Bone marrow (tissue), 2 donors: ENCODE measurements at places on chromosomes 3 and 15.
A peak's percentile ranks its signal among the peaks of the same experiment; 100 is the strongest.

DNA sequence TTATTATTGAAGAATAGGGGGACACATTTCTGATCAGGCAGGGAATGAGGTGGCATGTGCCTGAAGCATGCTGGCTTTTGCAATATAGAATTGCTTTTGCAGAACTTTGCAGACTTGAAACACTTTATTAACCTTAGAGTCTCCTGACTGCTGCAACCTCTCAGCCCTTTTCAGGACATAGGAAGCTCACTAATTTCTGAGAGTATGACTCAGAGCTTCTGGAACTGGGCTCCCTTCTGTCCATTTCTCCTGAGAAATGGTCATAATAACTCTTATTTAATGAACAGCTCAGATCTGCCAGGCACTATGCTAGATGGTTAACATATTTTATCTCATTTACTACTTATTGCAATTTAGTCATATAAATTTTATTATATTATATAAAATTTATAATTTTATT is 38.6 kb upstream of the DGKG start:
- no peak for DNase-seq

DNA sequence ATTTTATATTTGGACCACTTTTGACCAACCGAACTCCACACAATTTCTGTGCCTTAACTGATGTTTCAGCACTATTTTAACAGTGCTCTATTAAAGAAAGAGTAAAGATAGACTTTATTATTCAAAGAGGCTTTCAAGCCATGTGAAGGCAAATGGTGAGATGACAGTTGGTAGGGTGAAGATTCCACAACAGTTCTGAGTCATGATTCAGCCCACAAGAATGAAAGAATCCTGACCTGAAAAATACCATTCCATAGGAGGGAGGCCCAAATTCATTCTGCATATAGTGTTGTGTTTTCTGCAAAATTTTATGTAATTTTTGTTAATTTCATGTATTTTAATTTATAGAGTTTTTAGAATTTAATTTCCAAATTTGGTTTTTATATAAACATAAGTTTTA is 135.6 kb upstream of the STAC start:
- DNase-seq, result no peak

DNA sequence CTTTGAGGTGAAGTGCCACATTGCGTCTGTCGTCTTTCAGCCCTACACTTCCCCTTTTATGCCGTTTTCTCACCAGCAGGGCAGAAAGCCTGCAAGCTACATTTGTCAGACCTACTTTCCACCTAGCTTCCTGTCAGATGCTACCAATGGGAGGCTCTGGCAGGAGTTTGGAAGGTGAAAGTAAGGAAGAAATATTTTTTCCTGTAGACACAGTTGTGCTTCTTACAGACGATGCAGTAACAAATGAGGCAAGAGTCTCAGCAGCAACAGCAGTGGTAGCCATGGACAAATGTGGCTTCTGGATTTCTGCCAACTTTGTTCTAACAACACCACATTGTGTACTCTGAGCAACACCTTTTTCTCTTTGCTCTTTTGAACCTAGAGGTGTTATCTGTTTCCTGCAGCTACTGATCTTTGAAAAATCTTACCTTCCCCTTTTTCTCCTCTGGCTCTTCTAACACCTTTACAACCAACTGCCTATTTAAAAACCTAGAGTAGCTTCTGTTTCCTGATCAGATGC is 70.6 kb upstream of the STT3B start:
- no peak for DNase-seq

- DNase-seq, result peak; percentile 81
Measured at GRCh38 chr15:40320931-40321371, 2.5 kb upstream of the INAFM2 start.

DNA sequence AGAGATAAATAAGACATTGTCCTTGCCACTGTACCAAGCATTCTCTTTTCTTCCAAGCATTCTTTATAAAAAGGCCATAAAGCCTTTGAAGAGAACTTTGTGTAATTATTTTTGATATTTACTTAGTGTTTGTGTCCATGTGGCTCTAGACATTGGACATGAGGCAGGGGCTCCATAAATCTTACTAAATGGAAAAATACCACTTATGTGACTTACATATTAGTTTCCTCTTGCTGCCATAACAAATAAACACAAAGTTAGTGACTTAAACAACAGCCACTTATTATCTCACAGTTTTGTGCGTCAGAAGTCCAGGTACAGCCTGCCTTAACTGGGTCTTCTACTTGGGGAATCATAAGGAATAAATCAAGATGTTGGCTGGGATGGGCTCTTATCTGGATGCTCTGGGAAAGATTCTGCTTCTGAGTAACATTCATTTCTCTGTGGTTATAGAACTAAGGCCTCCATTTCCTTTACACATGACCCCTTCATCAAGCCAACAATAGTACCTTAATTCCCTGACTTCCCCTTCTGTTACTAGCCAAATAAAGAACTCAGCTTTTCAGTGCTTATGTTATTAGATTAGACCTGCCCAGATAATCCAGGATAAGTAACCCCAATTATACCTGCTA is 59.9 kb upstream of the COL8A1 start:
- DNase-seq, result no peak

- no peak for DNase-seq
Measured at GRCh38 chr3:144263706-144264105, 292.1 kb downstream of the DIPK2A start.

GRCh38 chr3:105579439-105579838 is 212.7 kb downstream of the ALCAM start:
- DNase-seq, result no peak

DNA sequence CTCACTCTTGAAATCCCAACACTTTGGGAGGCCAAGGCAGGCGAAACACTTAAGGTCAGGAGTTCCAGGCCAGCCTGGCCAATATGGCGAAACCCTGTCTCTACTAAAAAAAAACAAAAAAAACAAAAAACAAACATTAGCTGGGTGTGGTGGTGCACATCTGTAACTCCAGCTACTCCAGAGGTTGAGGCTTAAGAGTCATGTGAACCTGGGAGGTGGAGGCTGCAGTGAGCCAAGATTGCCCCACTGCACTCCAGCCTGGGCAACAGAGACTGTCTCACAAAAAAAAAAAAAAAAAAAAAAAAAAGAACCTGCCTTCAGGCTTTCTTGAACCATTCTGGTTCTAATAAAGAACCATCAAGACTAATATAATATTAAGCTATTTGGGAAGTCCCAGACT is 16.5 kb downstream of the ARPP19 start:
- DNase-seq, result no peak

- no peak for DNase-seq
Measured at GRCh38 chr15:97598353-97598798, 362.1 kb upstream of the ARRDC4 start.

DNA sequence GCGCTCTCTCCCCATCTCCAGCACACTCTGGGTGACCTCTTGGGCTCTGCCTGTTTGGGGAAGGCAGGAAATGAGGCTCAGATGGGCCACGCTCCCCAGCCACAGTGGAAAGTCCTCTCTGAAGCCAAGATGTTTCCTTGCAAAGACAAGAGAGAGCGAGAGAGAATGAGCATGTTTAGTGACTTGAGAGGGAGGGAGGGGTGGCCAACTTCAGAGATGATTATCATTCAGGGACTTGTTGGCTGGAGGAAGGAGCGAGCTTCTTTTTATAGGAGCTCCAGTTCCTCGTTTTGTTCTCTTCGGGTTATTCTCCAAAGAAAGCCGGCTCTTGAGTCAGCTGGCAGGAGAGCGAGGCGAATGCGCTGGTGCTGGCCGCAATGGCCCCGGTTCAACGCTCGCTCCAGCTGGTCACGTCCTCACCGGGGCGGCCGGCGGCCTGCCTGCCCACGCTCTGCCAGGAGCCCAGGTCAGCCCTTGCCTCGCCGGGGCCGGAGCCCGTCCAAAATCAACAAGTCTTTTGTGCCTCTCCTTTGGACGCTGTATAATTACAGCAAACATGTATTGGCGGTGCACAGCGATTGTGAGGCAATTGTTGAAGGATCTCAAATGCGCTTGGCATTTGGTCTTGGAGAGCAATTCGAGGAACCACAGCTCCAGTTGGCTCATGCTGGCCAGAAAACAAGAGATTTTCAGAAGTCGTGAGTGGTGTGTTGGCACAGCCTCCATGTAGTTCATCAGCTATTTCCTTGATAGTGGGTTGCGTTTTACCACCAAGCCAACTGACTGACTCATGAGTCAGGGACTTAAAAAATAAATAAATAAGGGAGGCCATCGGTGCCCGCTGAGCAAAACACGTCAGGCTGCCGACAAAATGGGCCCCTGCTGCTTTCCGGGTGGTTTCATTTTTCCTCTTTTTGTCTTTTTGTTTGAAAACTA is 288.6 kb downstream of the UACA start:
- peak; percentile 88 for DNase-seq

DNA sequence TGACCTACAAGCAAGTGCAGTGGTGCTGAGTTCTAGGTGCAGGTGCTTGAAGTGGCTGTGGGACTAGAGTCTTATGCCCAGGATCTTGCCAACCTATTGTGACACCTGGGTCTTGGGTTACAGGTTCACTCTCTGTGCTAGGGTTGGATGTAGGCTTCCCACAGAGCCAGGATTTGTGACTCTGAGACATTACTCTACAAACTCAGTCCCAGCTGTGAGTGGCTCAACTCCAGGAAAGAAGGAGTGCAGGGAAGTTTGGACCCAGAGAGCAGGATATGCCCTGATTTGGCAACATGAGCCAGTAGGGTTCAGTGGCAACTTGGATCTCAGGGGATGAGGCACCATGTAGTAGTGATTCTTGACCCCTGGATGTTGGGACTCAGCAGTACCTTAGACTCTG is 182.2 kb downstream of the LPP start:
- DNase-seq, result no peak
